ENCODE measurements at places on chromosomes 7 and 10. TPM values are rescaled to one million over a fixed set of nuclear protein-coding genes. Genes with fewer than 3 reads are reported as not detected.

Gene SLC29A3
- 3.2 TPM for total RNA-seq

Gene FRMD4A
- total RNA-seq: 169 TPM

Gene ADAM12
- total RNA-seq: 16.7 TPM

Gene NXPH1
- 22.4 TPM for total RNA-seq

Gene HTRA1
- total RNA-seq: 18.8 TPM

DNA sequence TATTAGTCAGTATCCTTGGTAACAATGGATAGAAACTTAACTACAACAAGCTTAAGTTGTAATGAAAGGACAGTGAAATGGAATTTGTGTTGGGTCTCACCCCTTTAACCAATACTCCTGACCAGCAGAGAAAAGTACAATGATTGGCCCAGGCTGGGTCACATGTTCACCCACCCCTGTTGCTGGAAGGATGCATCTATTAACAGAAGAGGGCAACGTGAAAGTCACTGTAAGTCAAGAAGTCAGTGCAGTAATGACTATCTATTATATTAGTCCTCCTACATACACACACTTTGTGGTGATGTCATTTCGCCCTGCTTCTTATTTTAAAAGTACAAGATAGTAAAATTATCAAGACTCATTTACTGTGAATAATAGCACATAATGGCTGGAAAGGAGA lies 16.2 kb downstream of the PNLIPRP2 start:
- DNase-seq: no peak

DNA sequence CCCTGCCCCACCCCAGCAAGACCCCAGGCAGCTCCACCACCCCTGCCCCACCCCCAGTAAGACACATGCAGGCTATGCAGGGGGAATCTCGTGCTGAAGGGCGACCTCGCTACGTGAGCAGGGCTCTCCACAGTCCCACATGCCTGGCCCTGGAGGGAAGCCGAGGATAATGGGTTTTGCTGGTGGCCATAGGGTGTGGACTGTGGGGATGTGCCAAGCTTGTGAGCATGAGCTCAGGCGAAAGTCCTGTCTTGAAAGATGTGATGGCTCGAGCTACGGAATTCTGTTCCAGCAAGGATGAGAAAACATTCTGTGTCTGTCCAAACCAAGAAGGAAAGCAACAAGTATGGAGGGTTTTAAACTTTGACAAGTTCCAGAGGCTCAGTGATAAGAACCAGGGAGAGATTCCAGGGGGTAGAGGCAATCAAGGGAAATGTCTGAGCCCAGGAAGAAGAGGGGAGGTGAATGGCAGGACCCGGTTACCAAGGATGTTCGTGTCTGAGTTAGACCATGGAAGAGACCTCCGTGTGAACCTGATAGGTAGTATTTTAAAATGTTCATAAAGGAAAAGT lies 63.1 kb downstream of the PYROXD2 start:
- DNase-seq: no peak

DNA sequence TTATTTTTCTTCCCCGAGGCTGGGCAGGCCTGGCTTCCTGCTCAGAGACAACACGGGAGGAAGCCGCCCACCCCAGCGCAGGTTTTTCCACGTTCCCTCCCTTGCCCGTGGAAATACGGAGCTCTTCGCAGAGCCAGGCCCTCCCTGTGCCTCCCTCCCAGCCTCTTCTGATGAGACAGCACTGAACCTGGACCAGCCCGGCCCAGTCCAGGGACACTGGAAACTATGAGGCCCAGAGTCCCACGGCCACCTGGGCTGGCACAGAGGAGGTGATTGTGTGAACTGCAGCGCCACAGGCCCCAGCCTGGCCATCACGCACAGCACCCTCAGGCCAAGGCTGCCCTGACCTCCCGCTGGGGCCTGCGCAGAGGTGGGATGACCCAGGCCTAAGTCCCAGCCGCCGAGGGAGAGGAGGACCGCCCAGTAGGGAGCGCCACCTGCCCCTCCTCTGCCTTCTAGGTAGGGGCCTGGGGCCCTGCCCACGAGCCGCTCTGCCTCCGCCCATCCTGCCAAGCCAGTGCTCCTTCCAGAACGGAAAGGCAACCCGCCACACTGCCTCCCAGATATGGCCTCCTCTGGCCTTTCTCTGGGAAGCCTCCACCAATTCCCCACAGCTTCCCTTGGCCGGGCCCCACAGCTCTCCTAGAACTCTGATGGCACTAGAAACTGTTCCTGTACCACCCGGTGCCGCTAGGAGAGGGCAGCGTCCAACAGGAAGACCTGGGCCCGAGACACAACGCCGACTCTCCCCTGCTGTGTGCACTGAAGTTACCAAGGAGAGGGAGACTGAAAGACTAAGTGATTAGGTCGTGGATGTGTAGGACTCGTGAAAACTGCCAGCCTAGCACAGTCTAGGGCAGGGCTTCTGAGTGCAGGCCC lies 57.2 kb downstream of the PROSER2 start:
- no peak for DNase-seq

GRCh38 chr7:135238112-135238744 lies 4.6 kb downstream of the STRA8 start:
- no peak for DNase-seq
